ENCODE measurements at places on chromosomes 5 and 9. TPM values are rescaled to one million over a fixed set of nuclear protein-coding genes. Genes with fewer than 3 reads are reported as not detected.

Gene CA9
- 1.4 TPM for polyA plus RNA-seq

Gene ANKRD34B
- not detected for polyA plus RNA-seq

Gene PDE8B
- polyA plus RNA-seq = 15.1 TPM

Gene KCNV2
- polyA plus RNA-seq = not detected

Gene ACTL7B
- not detected for polyA plus RNA-seq

Gene KLHL3
- 13.1 TPM for polyA plus RNA-seq

Gene CSF1R
- 4.5 TPM for polyA plus RNA-seq

Gene LCNL1
- polyA plus RNA-seq = 2.4 TPM

Gene ACTBL2
- polyA plus RNA-seq = not detected

Gene SLC4A9
- polyA plus RNA-seq = 0.05 TPM

Gene LRRC14B
- polyA plus RNA-seq = 47.6 TPM

Gene GABRA6
- polyA plus RNA-seq = not detected

Gene ZNF483
- polyA plus RNA-seq = 1.5 TPM

Gene PCDHB9
- polyA plus RNA-seq = 0.63 TPM

Gene ERAP2
- polyA plus RNA-seq = 0.81 TPM

Gene SH3GL2
- polyA plus RNA-seq = 0.07 TPM

Gene IFNK
- not detected for polyA plus RNA-seq

Gene SLC34A3
- polyA plus RNA-seq = not detected

Gene SAXO1
- not detected for polyA plus RNA-seq

Gene C5orf46
- 6.0 TPM for polyA plus RNA-seq

Gene JAKMIP2
- polyA plus RNA-seq = 0.32 TPM

Gene SAPCD2
- polyA plus RNA-seq = 0.18 TPM

Gene PAPPA
- 0.59 TPM for polyA plus RNA-seq

Gene MARVELD2
- polyA plus RNA-seq = 0.23 TPM

Gene FST
- 3.2 TPM for polyA plus RNA-seq

Gene KCNN2
- polyA plus RNA-seq = 20.6 TPM

Gene ROR2
- polyA plus RNA-seq = 20.1 TPM

Gene PCDHGB2
- 1.9 TPM for polyA plus RNA-seq

Gene CARTPT
- 0.29 TPM for polyA plus RNA-seq

Gene RAB3C
- polyA plus RNA-seq = 0.34 TPM

Gene PCDHB6
- polyA plus RNA-seq = 0.34 TPM

Gene PKN3
- 6.5 TPM for polyA plus RNA-seq

Gene ZBED3
- 5.7 TPM for polyA plus RNA-seq

Gene HNRNPA0
- 19.5 TPM for polyA plus RNA-seq

Gene PTPN3
- polyA plus RNA-seq = 2.8 TPM

Data from right cardiac atrium (tissue), 5 donors.